ENCODE measurements at places on chromosomes 4 and X.
A peak's percentile ranks its signal among the peaks of the same experiment; 100 is the strongest.

DNA sequence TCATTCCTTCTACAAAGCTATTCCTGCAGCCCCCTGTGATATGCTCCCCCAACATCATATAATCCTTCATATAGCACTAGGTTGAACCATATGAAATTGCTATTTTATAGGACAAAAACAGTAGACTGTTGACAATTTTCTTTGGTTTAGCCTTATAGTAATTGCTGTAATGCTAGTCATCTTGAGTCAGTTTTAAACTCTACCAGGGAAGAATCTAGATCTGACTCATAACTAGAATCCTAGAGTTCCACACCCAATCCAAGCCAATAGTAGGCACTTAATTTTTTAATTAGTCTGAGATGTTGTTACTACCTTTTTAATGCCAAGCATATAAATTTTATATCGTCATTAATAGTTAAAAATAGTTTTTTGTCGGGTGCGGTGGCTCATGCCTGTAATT lies 136.8 kb downstream of the CHRNA9 start:
- no peak for DNase-seq

DNA sequence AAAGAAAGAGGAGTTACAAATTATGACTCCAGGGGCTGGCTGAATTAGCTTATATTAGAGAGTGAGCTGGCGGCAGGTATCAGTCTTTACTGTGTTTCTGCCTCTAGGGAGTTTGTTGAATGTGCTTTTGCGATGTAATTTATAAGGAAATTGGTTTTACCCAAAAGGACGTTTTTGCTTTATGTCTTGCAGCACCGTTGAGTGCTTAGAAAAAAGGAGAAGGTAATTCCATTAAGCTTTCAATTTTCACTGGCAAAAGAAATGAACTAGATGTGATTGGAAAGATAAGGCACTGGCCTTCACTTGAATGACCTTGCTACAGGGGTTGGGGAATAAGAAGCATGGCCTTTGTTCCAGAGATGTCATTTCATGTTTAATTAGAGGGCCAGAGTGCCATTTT lies 74.9 kb upstream of the CBR4 start:
- no peak for DNase-seq

DNA sequence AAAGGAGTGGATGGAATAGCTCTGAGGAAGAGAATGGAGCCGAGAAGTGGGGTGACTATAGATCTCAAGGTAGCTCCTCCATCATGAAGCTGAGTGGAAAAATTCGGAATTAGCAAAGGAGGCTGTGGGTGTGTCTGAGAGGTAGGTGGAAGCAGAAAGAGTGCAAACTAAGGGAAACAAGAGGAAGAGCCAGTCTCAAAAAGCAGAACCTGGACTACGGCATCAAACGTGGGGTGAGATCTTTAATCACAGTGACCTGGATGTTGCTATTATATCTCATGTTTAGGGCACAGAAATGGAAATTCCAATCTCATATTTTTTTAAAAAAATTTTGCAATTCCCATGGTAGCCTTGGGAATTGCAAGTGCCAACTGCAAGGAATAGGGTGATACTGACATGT lies 162.5 kb upstream of the RASGEF1B start:
- no peak for DNase-seq

GRCh38 chr4:19941434-19941833 lies 310.3 kb upstream of the SLIT2 start:
- no peak for DNase-seq

DNA sequence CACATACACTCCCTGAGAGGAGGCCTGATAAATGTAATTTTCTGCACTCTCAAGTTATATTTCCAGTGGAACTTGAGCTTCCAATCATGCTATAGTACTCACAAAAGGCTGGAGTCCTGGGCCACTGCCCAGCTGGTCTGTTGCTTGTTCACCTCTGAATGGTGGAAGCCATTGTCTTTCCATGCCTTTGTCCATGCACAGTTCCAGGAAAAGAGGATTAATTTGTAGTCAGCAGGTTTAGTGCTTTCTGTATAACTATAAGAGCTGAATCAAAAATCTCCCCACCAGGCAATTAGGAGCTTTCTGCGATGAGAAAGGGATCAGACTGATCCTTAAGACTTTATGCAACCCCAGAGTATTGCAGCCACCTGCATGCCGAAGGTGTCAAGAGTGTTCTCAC lies 195.4 kb upstream of the PGRMC2 start:
- DNase-seq: no peak

DNA sequence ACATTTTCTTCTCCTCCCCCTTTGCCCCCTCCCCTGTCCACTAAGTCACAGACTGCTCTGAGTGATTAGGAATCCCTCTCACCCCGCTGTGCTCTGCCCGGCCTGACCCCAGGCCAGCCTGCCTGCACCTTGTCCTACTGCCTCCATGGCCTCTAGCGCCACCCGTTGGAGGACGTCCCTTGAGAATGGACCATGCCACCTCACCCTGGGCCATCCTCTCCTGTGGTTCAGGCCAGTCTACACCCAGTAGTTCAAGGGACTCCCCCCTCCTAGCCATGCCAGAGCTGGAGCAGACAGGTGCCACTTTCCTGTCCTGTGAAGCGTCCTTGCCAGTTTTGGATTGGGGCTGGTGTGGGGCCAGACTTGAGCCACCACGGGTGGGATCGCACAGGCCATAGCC lies 9.7 kb upstream of the IRAK1 start:
- DNase-seq: no peak

DNA sequence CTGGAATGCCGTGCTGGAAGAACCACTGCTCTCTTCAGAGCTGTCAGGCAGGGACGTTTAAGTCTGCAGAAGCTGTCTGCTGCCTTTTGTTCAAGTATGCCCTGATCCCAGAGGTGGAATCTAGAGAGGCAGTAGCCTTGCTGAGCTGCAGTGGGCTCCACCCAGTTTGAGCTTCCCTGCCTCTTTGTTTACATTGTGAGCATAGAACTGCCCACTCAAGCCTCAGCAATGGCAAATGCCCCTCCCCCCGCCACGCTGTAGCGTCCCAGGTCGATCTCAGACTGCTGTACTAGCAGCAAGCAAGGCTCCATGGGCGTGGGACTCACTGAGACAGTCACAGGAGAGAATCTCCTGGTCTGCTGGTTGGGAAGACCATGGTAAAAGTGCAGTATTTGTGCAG lies 34.8 kb upstream of the MUC7 start:
- DNase-seq: no peak

- no peak for DNase-seq
Observed at GRCh38 chr4:1628892-1629698, 55.0 kb downstream of the FAM53A start.

GRCh38 chr4:158826057-158826456 lies 57.2 kb downstream of the FNIP2 start:
- DNase-seq: no peak

DNA sequence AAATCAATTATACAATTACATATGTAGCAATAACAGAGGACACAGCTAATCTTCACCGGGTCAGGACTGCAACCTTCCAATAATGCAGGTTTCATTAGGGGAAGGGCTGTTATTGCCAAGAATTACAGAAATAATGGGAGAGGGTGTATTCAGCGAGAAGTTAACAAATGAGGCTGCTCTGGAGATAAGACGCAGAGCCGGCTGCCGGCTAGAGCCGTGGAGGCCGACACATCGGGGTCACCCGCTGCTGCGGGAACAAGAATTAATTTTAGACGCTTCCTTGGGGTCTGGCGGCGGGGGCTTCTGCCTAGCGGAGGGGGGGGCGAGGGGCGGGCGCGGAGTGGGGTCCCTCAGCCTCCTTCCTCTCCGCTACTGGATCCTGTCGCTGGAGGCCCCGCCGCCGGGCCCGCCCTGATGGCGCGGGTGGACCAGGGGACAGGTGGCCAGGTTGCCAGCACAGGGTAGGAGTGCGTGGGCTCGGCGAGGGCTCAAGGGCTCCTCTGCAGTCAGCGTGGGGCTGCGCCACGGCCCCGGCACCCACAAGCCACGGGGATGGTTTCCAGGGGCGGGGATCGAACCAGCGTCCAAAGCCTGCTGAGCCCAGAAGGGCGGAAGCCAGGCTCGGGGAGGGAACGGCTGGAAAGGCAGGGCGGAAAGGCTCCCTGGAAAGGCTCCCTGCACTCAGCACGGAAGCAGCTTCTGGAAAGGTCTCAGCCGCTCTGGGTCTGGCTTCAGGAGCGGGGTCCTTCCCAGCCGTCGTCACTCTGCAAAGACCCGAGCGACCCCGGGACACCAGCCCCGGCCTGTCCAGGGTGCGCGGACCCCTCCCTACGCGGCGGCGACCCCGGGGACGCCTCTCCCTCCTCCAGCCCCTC lies 113.8 kb upstream of the NKX1-1 start:
- no peak for DNase-seq

- DNase-seq: no peak
Observed at GRCh38 chr4:20839957-20840356, 139.7 kb downstream of the PACRGL start.

- DNase-seq: no peak
Observed at GRCh38 chr4:115575851-115576250, 462.4 kb upstream of the NDST4 start.

DNA sequence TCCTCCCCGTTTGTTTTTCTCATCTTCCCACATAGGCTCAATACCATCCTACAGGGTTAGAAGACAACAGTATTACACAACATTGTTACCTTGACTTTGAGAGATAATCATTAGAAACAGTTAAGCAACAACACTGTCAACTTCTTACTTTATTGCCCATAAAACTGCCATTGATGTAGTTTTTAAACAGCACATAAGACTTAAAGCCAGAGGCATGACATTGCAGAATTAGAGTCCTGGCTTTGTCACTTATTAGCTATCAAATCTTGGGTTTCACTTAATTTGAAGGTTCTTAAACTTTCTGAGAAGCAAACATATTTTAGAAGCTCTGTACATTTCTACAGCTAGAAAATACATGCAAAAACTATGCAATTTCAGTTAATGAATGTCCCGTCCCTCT lies 41.8 kb downstream of the EIF4E start:
- no peak for DNase-seq

GRCh38 chrX:40508560-40508959 lies 72.2 kb upstream of the ATP6AP2 start:
- no peak for DNase-seq

DNA sequence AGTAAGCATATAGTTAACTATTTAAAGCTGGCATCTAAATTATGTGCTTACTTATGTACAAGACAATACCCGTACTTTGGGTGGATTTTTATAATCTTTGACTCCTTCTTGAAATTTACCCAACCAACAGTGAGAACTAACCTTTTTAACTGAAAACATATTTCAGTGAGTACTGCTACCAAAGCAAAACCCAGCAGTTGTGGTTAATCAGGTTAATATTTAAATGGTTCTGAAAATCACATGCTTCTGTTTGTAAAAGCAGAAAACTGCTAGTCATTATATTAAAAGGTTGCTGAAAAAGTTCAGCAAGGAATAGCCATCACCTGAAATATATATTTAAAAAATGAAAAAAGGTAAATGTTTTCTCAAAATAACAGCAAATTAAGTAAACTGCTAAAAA lies 20.0 kb downstream of the UBE2D3 start:
- no peak for DNase-seq

GRCh38 chr4:38174801-38175200 lies 214.6 kb downstream of the PTTG2 start:
- DNase-seq: peak; percentile 30

GRCh38 chrX:33974676-33975075 lies 157.4 kb downstream of the FAM47A start:
- no peak for DNase-seq

DNA sequence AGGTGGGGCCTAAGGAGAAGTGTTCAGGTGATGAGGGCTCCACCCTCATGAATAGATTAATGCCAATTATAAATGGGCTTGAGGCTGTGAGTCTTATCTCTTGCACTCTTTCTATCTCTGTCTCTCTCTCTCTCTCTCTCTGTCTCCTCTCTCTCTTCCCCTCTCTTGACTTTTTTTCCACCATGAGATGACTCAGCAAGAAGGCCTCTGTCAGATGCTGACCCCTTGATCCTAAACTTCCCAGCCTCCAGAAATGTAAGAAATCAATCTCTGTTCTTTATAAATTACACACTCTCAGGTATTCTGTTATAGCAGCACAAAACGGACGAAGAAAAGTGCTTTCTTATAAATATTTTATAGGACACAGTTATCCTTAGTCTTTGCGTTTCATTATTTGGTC lies 184.9 kb upstream of the PCDH7 start:
- DNase-seq: no peak

DNA sequence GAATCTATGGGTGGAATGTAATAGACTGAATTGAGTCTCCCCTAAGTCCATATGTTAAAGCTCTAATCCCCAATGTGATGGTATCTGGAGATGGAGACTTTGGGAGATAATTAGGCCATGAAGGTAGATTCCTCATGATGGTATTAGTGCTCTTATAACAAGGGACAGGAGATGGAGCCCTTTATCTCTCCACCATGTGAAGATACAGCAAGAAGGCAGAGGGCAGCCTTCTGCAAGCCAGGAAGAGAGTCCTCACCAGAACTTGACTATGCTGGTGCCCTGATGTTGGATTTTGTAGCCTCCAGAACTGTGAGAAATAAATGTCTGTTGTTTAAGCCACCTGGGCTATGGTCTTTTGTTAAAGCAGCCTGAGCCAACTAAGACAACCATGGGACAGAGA lies 76.4 kb upstream of the F8A3 start:
- DNase-seq: no peak

GRCh38 chr4:38598489-38598888 lies 65.5 kb upstream of the KLF3 start:
- no peak for DNase-seq

DNA sequence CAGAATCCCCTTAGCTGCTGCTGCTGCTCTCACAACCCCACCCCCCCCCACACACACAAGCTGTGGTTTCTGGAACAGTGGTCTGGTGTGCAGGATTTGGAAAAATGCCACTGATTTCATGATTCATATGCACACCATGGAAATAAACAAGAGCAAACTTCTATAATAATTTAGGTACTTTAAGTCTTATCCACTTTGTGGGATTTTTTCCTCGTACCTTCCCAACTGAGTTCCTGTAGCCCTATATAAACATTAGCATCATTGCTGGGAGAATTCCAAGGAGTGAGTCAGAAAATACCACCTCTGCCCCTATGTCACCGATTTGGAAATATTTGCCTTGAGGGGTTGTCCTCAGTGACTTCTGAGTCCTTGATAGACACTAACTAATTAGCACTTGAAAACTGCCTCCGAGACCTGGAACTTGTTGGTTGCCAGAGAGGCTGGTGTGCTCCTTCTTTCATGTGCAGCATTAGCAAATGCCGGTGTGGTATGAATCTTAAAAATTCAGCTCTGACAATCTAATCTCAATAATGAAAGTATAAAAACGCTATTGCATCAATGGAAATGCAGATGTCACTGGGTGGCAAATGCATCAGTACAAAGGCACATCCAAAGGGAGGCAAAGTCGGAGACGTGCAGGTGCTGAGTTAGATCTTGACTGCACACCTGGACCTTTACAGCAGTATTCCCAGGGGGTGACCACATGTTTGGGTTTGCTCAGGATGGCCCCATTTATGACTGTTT lies 61.8 kb downstream of the CPE start:
- no peak for DNase-seq

DNA sequence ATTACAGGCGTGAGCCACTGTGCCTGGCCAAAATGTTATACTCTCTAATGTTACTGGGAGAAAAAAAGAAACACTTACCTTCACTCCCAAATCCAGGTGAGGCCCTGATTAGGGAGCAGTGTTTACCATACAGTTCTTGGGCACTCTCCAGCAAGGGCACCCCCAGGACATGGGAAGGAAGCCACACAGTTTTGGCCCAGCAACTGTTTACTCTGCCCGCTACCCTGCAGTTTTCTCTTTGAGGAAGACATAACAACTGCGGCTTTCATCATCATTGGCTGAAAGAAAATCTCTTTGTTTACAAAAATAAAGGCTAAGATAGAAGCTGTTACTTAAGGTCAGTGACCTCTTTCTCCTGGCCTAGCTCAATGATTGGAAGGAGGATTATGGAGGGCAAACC lies 145.5 kb upstream of the DUSP21 start:
- DNase-seq: no peak

GRCh38 chr4:77176640-77177039 lies 19.6 kb downstream of the CCNG2 start:
- DNase-seq: no peak
